Stimulated activated CD4-positive, alpha-beta T cell treated with anti-CD3 and anti-CD28 coated beads, Interleukin-4, amount 100 ng/mL, for 1 hour (primary cell): ENCODE measurements at places on chromosomes 3 and 15.

DNA sequence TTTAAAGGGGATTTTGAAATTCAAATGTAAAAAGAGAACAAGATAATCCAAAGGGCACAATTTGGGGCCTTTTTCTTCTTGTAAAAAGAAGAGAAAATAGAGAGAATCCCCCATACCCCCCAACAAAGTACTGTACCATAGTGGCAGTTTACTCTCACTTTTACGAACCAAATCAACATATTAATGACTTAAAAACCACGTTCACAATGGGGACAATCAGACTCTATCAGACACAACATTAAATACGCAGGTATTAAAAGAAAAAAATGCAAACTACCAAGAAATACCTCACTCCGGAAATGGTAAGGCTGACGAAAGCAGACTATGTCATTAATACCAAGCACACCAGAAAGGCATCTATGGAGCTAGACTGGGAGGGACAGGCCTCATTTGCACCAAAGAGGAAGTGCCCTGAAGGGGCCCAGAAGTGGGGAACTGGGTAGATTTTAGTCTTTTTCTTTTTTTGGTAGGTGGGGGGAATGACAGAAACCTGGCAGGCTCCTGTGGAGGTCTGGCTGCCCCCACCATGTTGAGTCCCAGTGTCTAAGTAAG lies 134.3 kb downstream of the TIGIT start:
- DNase-seq, result no peak

DNA sequence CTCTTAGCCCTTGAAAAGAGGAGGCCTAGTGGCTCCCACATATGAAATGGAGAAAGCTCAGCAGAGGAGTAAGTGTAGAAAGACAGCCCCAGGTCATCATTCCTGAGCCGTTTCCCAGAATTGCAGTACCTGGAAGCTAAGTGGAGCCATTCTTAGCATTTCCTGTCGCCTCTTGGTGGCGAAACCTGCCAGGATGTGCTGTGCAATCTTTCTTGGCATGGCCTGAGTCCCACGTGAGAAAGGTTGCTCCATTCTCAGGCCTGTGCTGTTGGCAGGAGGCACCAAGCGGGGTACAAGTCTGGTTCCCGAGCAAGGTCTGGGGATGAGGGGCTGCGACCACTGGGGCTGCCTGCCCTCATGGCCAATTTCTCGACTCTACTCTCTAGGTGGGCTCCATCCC lies 207.2 kb upstream of the TPM1 start:
- DNase-seq, result no peak

DNA sequence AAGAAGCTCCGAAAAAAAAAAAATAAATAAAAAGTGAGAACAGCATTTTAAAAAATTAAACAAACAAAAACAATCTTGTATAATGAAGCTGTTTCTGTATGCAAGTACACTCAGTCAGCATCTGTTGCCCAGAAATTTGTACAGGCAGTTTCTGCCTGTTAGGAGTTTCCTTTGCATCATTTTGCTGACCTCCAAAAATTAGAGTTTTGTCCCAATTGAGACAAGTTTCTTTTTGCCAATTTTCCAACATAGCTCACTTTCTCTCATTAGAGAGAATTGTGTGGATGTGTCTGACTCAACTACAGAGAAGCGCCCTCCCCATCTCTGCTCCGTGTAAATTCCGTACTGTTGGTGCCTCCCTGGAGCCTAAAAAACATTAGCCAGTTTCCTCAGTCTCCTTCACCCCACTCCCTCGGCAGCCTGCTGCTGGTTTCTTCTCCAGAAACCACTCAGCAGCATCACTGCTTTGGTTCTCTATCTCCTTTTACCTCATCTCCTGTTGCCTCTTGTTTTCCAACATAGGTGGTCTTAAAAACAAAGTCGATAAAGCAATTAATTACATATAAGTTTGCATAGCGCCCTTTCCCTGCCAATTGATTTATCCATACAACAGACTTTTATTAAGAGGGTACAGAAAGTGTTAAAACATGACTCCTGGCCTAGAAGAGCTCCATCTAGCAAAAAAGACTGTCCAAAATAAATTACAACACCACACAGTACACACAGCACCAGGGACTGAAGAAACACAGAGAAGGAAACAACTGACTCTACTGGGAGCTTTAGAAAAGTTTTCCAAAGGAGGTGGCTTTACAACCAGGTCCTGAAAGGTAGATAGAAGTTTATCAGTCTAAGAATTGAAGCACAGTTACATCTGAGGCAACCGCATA lies 286.7 kb downstream of the SHOX2 start:
- DNase-seq, result no peak

- no peak for DNase-seq
Measured at GRCh38 chr3:124115956-124116355, 124.0 kb upstream of the ROPN1 start.

GRCh38 chr3:141380987-141381386 lies 12.7 kb downstream of the ZBTB38 start:
- DNase-seq, result no peak

DNA sequence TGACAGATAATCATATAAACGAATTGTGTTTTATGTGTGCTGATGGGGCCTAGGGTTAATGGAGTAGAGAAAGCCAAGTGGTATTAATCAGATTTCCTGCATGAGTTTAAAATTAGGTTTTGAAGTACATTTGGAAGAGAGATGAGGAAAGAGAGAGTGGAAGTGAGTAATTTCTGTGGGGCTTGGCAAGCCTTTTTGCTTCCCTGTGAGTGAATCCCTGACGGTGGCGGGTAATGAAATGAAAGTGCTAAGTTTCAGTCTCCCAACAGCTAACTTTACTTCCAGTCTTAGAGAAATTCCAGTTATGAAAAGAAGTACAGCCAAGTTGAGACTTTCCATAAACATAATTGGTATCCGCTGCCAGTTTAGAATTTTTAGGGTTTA lies 139.4 kb downstream of the BBX start:
- DNase-seq, result no peak

DNA sequence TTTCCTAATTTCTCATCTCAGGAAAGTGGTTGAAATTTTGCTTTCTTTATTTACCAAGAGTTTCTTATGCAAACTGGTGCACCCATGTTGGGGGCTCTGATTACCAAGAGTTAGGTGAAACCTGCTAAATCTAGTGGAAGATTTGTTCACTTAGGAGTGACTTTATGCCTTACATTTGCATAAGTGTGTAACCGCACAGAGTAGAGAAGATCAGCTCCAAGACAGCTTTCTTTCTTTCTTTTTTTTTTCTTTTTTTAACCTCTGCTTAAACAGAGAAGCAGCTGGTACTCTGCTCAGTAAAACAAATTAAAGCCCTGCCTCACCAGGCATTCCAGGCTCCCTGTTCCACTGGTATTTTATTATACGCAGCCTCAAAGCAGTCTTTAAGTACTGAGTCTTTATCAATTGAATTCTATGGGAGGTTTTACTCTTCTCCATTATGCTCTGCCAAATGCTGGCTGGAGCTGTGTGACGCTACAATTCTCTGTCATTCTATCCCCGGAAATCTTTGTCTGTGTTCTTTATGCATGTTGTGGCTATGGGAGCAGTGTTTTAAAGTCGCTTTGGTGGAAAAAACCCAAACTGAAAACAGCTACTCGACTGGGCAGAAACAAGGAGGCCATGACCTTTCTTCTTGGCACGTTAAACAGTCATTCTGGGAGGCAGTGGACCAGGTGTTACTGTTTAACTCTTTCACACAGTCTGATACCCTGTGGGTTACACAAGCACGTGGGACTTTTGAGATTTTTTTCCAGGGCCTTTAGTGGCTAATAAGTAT lies 55.2 kb upstream of the GBE1 start:
- no peak for DNase-seq

DNA sequence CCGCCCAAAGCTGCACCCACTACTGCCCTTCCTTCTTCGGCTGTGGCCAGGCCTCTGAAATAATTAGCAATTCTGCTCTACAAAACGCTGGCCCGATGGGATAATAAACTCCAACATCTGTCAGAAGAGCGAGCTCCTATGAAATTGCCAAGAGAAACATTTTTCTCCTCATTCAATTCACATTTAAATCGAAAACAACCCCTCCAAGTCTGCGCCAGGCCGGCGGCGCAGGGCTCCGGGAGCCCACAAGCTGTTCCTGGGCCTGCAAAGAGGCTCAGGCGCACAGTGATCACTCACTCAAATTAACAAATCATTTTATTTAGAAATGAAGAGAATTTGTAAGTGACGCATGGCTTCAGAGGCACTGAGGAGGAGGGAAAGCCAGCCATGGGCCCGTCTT lies 55.3 kb upstream of the TMEM115 start:
- DNase-seq, result no peak

- no peak for DNase-seq
Measured at GRCh38 chr15:63758341-63758740, 75.4 kb downstream of the HERC1 start.

- DNase-seq, result no peak
Measured at GRCh38 chr3:171776411-171776810, 33.9 kb downstream of the PLD1 start.

- no peak for DNase-seq
Measured at GRCh38 chr15:64574301-64575017, 114.1 kb downstream of the ZNF609 start.

DNA sequence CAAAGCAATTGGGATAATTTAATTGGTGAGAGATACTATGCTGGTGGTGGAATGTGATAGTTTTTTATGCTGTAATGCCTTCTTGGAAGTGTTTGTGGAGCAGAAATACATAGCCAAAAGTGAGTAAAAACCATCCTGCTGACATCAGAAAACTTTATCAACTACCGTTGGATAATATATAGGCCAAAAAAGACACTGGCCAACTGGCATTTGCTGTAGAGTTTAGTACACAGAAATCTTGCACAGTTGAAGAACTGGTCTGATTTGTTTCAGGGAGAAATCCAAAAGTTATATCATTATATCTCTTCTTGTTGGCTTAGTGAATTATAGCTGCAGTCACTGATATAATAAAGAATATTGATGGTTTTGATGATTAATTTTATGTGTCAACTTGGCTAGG lies 507 bp upstream of the MINDY4B start:
- DNase-seq, result no peak

DNA sequence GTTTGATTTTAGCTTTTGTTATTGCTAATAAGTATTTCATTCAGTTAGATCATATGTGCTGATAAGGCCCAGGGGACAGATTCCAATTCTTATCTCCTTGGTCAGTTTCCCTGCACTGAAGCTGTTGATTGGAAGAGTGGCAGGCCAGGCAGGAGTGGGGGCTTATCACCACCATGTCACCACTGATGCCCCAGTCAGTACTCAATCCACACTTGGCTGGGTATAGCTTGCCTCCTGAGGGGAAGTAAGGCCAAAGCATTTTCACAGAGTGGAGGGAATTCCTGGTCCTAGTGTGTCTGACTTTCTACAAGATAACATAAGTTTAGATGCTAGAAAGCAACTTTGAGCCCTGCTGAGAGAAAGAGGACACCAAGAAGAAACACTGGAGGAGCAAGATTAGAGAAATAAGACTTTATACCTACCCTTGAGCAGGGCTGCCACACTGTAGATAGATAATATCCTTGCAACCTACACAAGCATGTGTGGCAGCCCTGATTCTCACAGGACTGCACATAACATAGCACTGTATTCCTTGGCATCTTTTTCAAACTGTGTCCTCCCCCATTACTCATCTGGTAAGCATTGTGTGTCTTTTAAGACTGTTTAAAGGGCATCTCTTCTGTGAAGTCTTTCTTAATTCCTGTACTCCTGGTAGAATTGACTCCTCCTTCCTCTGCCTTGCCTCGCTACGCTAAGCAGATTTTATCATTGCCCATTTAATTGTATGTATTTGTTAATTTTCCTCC lies 24.3 kb downstream of the OXNAD1 start:
- DNase-seq, result no peak

DNA sequence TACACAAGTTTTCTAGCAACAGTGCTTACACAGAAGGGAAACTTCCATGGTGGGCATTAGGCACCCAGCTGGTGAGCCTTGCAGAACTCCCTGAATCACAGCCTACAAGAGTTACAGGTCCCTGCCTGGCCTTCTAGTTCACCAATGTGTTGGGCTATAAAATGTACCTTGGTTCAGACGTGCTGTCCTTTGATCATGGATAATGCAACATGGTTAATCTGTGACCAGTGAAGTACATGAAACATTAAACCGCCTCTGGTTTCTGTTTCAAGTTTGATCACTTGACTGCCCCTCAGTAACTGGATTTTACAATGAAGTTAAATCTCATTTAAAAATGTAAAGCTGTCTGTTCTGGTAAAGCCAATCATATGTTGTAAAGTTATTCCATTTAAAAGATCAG lies 51.8 kb downstream of the FMN1 start:
- no peak for DNase-seq

DNA sequence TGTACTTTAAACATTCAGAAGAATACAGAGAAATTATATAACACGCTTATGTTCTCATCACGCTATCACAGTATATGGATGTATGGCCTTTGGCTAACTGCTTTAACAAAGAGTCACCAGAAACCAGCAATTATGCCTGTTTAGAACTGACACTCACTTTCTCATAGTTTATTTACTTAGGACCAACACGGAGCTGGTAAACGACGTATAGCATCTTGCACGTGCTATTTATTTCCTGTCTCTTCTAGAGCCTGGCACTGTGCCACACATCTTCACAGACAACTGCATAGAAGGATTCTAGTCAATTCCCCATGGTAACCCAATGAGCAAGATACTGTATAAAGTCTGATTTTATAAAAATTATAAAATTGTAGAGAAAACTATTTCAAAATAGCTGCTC lies 43.6 kb downstream of the TBC1D2B start:
- DNase-seq, result no peak

DNA sequence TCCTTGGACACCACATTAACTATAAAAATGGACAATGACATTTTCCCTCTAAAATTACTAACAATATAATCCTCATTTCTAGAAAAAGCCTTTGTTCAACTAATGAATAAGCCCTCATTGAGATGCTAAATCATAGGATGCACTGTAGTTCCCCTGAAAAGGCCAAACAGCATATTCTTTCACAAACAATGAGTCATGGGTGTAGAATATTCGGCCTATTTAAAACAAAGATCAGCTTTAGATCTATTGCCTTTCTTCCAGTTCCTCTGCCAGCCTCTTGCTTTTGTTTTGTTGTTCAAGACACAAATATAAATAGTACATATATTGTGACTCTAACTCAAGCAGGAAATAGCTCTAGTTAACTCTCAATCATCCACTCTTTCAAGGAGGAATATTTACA lies 82.5 kb downstream of the ADAM10 start:
- no peak for DNase-seq
